ENCODE measurements at places on chromosomes 7 and 10.

DNA sequence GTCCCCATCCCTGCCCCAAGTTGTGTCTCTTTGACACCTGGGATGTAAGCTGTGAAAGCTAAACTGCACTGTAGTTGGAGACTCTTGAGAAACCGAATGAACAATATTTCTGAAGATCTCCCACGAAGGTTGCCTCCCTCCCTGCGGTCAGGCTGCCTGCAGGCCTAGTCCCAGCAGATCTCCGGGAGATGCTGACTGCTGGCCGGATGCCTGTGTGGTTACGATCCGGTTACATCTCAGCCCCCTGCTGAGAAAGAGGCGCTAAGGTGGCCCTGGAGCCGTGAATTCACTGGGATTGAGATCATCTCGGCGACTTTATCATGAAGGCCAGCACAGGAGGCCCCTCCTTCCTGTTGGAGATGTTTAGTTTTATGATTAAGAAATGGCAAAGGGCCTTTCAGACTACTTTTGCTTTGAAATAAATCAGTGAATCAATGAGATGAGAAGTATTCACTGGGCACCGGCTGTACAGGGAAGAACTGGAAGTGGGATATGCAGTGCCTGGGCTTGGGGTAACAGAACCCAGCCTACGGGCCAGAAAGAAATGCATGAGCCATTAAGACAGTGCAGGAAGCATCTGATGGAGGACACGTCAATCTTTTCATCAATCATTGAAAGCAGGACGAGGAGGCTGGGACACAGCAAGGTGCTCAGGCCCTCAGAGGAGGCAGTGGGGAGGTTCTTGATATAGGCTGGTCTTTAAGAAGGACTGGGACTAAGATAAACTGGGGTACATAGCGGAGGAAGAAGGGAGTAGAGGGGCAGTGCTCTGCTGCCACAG is 177.6 kb downstream of the PRKAG2 start:
- no peak for DNase-seq

- DNase-seq: no peak
Observed at GRCh38 chr7:29346231-29346978, 151.8 kb downstream of the CHN2 start.

GRCh38 chr10:130362308-130362761 is 226.1 kb downstream of the GLRX3 start:
- DNase-seq: no peak

DNA sequence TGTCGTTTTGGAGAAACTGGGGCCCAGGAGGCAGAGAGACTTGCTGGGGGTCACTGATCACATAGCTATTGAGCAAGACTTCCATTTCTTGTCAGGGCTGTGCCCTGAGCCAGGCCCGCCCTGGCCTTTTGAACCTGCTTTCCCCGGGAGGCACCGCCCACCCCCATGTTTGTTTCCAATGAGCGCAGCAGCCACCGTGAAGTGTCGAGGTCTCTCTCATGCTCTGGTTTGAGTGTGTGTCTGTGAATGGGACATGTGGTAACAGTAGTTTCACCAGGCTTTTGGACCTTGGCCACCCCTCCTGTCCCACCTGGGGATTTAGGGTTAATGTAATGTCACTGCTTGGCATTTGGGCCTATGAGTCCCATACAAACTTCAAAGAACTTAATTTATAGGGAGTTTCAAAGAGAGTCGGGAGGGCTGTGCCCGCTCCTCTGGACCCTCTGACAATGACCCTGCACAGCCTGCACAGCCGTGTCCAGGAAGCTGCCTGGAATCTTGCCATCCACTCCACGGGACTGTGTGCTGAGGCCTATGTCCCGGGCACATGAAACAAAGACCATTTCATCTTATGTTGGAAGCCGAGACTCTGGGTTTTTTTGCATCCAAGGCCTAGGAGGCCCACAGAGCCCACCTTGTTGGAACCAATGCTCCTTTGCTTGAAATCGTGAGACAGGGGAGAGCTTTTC is 6.3 kb downstream of the PRF1 start:
- no peak for DNase-seq

- no peak for DNase-seq
Observed at GRCh38 chr10:125883211-125883610, 2.1 kb upstream of the DHX32 start.

DNA sequence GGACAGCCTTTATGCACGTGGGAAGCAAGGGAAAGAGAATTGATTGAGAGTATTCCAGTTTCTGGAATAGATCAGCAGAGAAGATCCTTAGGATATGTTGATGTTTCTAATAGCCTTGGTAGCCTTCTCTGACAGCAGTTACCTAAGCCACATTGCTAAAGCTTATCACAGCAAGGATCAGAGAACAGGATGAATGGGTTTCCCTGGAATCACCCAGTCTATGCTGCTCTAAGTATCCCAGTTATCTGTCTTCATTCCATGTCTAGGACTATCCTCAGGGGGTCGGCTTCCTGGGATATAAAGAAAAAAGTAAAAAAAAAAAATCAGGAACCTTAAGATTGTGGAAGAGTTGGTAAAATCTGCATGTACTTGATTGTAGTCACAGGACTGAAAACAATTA is 352.0 kb upstream of the AKR1E2 start:
- no peak for DNase-seq

GRCh38 chr7:124071843-124072242 is 39.0 kb upstream of the TMEM229A start:
- no peak for DNase-seq

DNA sequence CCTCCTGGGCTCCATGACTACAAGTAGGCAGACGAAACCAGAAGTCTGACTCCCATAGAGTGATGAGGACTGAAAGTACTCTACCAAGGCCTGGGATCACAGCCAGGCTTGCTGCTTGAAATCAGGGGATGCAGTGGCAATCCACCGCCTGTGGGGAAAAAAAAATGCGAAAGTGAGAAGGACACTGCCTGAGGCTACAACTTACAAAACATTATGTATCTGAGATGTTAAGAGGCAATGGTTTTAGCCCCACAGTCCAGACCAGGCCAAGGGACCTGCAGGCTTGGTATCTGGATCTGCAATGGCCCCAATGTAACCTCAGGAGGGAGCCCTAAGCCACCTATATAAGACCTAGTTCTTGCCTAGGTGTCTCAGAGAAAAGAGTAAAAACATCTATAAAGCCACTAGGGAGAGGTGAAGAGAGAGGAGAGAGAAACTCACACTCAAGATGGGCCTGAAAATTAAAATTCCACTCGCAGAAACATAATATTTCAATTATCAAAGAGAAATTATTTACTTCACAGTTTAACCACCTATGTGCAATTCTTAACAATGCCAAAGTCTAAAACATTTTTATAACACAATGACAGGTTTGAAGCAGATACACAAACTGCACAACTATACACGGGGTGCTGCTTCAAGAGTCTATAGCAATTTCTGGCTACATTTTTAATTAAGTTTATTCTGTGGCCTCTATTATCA is 13.9 kb downstream of the DNAJC1 start:
- DNase-seq: peak; percentile 26

DNA sequence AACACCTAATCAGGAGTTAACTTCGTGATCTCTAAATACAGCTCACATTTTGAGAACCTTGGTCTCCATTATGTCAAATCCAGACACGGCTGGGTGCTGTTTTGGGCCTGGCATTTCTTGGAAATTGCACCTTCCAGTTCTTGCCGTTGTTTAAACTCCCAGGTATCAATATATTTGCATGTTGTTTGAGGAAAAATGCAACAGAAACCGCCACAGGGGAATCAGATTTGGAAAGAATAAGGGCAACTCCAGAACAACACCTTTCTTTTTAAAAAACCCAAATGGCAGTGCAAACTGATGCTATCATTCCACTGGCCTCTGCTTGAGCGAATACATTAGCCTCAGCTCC is 162.0 kb downstream of the FGFR2 start:
- DNase-seq: no peak

- DNase-seq: no peak
Observed at GRCh38 chr7:112958775-112959174, 127.9 kb downstream of the GPR85 start.

DNA sequence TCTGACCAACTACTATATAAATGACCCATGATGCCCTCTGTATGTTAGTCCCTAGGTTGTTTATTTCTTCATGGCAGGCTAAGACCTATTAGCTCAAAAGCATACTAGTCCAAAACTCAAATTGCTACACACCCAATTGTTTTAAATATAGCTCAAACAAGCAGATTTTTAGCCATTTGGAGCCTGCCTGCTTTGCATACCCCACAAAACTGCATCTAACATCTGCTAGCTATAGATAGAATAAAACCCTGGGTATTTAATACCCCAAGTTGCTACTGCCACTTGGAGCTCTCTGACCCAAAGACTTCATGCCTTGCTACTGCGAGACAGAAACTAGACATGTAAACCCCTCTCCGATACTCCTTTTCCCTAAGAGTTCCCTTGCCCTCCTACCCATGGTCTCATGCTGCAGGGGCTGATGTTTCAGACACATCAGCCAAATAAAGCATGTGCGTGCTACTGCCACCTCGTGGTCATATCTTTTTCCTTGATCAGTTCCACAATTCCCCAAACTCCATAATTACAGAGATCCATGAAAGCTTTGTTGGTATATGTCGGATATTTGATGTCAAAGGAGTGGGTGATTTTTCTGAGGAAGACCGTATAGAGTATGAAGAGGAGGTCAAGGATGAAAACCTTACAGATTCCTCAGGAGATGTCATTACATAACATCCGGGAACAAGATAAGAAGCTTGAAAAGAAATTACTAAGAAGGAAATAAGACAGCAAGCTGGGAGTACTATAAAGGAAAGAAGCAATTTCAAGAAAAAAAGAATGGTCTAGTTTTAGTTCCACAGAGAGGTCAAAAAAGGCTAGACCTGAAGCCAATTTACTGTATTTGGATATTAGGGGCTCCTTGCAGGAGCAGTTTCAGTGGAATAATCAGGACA is 386.6 kb downstream of the SH2D4B start:
- DNase-seq: peak; percentile 29

DNA sequence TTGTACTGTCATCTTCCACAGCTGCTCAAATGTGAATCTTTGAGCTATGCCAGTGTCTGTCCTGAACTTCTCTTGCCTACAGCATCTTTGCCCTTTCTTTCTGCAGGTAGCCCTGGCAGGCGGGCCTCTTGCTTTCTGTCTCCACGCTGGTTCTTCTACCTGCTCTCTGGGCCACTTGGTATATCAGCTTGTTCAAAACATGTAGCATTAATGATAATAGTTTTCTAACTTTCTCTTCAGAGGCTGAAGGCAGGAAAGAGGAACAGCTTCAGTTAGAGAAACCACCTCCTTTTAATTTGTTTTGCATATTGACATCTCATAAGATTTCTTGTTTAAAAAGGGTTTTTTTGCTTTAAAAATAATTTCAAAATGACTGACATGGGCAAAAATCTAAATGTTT is 923 bp upstream of the FGL2 start:
- DNase-seq: no peak

- no peak for DNase-seq
Observed at GRCh38 chr7:121878918-121879464, 6.0 kb downstream of the PTPRZ1 start.

DNA sequence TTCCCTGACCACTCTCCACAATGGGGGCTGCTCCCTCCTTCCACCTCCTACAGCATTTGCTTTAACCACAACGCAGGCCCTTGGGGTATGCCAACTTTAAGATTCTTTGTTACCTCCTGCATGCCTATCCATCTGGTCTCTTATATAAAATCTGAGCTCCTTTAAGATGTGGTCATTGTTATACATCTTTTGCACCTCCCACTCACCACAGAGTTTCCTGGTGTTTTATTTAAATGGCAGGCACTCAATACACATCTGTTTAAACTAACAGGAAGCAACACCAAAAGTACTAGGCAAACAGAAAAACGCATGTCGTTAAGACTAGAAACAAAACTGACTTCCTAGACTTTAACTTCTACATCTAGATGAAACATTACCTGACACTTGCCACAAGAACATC is 36.3 kb downstream of the SLC25A13 start:
- DNase-seq: no peak

GRCh38 chr7:102843850-102844249 is 69.0 kb upstream of the LRRC17 start:
- DNase-seq: no peak

- no peak for DNase-seq
Observed at GRCh38 chr7:8143151-8143874, 118.7 kb downstream of the ICA1 start.

DNA sequence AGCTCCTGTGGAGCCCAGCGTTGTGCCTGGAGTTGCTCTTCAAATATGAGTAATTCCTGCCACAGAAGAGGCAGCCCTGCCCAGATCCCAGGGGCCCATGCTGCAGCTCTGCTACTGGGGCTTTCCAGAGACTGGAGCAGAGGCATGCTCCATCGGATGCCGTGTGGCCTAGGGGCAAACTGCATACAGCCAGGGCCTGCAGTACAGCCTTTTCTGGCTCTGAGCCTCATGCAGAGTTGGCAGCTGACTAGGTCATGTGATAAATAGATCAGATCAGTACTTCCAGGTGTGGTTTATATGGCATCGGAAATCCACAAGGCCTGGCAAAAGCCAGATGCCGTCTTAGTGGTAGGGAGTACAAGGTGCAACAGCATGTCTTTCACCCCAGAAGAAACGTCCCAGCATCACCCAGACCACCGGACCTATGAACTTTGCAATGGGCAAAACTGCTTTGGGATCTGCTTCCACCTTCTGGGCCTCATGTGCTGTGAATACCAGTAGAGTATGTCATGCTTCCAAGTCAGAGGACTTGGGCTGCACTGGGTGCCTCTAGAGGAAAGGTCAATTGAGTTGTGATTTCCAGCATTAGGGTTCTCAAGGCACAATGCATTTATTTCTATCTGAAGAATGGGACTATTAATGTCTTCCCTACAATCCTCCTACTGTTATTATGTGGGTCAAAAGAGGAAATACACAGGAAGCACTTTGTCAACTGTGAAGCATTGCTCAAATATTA is 250.7 kb upstream of the ZNF32 start:
- no peak for DNase-seq

GRCh38 chr7:127768241-127768640 is 116.2 kb downstream of the SND1 start:
- no peak for DNase-seq

DNA sequence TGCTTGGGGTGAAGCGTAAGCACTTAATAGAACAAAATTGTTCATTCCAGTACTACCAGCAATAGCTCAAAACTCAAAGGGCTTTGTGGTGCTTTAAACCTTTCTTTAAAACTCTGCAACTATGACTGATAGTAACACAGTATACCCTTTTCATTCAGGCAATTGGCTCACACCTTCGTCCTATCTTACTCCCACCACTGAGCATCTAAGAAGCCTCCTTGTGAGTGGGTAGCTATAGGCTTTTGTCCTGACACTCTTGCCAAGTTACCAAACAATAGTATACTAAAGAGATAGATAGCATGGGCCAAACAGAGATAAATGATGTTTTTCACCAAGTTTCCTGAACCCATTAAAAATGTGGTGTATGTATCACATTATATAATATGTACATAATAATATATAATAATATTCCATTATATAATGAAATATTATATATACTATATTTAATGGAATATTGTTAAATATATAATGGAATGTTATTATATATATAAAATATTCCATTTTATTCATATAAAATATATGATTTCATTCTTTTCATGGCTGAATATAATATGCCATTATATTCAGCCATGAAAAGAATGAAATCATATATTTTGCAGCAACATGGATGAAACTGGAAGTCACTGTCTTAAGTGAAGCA is 96.2 kb downstream of the TES start:
- no peak for DNase-seq
